ENCODE measurements at places on chromosomes 13 and 19.

GRCh38 chr13:56187331-56187730 lies 953.4 kb upstream of the PRR20A start:
- no peak for DNase-seq

- no peak for DNase-seq
Measured at GRCh38 chr13:27964741-27965323, 4.3 kb downstream of the CDX2 start.

DNA sequence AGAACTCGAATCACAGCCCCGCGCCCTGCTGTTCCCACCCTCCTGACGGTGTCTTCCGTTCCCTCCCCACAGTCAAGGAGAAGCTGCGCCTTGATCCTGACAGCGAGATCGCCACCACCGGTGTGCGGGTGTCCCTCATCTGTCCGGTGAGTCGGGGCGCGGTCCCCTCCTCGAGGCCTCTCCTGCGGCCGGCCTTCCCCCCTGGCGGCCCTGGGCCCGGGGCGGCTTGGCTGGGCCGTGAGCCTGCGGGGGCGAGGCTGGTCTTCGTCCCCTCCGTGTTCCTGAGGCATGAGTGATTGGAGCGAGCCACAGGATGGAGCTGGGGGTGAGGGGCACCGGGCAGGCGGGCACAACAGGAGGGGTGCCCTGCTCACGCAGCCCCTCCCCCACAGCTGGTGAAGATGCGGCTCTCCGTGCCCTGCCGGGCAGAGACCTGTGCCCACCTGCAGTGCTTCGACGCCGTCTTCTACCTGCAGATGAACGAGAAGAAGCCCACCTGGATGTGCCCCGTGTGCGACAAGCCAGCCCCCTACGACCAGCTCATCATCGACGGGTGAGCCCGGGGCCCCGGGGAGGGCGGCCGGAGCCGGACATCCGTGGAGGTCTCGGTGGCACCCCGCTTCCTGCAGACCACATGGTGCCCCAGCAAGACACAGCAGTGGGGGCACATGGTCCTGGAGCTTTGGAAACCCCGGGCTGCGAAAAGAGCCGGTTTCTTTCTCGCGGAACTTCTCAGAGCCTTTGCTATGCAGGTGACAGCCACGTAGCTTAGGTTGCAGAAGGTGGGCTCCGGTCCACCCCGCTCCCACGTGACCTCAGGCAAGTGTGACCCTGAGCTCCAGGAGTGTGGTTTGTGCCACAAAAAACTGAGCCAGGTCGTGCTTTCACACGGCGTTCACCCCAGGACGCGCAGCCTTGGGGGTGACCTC lies 25.8 kb downstream of the PIAS4 start:
- DNase-seq = no peak

DNA sequence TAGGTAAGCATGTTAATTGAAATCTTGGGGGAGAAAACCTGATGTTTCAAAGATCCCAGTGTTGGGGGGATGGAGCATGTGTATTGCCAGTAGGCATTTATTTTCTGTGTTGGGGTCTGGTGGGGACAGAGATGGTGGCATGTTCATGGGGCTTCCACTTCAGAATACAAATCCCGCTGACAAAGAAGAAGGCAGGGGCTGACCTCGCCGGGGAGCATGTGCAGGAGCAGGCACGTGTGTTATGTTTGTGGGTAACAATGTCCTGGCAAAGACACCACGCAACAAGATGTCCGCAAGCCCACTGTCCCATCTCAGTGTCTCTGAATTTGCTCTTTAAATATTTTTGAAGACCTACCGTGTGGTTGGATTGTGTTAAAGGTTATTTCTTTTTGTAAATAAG lies 164.5 kb downstream of the TEX29 start:
- no peak for DNase-seq

GRCh38 chr19:6161271-6161850 lies 25.9 kb downstream of the ACSBG2 start:
- no peak for DNase-seq

- DNase-seq = no peak
Measured at GRCh38 chr19:5961969-5962945, 15.7 kb downstream of the RANBP3 start.

DNA sequence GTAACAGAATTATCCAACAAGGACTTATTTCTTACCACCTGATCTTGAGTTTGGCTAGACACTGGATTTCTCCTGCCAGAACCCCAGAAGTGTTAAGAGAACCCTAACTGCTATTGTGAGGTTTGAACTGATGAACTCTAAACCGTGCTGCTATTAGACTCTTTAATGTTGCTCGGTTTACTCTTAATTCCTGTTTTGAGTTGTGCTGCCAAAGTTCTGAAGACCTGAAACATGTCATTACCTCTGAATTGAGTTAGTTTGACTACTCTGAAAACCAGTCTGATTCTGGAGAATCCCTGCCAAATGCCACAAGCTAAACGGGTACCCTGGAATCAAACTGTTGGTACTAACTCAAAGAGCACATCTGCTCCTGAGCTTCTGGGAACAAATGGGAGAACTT lies 215.5 kb downstream of the KLF12 start:
- no peak for DNase-seq

DNA sequence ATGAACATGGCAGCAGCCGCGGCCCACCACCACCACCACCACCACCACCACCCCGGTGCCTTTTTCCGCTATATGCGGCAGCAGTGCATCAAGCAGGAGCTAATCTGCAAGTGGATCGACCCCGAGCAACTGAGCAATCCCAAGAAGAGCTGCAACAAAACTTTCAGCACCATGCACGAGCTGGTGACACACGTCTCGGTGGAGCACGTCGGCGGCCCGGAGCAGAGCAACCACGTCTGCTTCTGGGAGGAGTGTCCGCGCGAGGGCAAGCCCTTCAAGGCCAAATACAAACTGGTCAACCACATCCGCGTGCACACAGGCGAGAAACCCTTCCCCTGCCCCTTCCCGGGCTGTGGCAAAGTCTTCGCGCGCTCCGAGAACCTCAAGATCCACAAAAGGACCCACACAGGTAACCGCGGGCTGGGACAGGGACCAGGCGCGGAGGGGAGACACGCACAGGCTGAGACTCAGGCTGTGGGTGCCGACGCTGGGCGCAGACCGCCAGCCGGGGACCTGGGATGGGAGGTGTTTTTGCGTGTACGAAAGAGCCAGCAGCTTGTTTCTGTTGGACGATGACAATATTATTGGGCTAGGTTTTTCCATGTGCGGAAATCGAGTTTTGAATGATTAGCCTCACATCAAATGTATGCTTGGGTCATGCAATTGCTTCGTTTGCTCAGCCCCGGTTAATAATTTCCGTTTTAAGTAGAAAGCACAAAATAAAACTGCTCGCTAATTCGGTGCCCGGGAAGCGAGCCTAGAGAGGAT lies 1.3 kb downstream of the ZIC2 start:
- DNase-seq = peak; percentile 69

- no peak for DNase-seq
Measured at GRCh38 chr13:53068585-53069520, 40.2 kb downstream of the OLFM4 start.

- no peak for DNase-seq
Measured at GRCh38 chr13:53342623-53343360, 314.2 kb downstream of the OLFM4 start.

DNA sequence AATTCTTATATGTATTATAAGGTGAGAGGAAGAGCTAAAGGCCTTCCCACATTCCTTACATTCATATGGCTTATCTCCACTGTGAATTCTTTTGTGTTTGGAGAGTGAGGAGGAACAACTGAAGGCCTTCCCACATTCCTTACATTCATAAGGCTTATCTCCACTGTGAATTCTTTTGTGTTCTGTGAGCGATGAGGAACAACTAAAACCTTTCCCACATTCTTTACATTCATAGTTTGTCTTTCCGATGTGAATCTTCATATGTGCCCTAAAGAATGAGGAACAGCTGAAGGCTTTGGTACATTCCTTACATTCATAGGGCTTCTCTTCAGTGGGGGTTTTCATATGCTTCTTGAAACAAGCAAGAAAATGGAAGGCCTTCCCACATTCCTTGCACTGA lies 13.3 kb downstream of the ZNF699 start:
- DNase-seq = no peak

- no peak for DNase-seq
Measured at GRCh38 chr13:64480211-64480610, 2749.9 kb downstream of the PCDH9 start.

GRCh38 chr13:32491028-32491427 lies 47.6 kb downstream of the N4BP2L2 start:
- no peak for DNase-seq

DNA sequence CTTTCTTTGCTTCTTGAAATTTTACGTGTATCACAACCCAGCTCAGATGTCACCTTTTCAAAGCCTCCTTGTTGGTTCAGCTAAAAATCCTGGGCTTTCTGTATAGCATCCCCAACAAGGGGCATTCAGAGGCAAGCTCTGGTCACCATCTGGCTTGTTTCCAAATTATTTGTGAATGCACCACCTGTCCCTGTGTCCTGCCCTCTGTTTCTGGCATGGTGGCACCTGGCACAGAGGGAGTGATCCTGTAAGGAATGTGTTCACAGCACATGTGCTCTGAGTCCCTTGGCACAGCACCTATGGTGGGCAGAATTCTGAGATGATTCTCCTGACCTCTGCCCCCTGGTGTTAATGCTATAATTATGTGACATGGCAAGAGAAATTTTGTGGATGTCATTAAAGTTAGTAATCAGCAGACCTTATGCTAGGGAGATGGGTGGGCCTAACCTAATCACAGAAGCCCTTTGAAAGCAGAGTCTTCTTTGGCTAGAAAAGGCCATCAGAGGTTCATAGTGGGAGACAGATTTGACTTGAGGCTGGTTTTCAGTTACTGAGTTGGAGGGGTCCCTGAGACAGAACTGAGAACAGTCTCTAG lies 76.3 kb downstream of the ZNF429 start:
- DNase-seq = no peak

- DNase-seq = no peak
Measured at GRCh38 chr13:101949681-101950080, 452.2 kb downstream of the FGF14 start.

DNA sequence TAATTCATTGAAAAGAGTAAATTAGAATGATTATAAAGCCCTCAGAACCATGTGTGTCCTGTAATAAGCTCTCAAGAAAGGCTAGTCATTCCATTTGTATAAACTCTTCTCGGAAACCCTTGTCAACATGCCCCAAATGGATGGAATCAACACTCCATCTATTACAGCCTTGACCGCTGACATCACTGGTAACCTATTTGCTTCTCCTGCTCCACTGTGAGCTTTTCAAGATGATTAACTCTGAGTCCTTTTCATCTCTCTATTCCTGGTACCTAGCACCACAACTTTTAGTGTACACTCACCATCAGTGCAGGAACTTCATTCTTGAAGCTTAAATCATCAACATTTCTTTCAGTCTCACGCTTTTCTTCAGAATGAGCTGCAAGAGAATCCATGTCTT lies 612.0 kb downstream of the DCT start:
- DNase-seq = no peak

GRCh38 chr19:48664476-48664875 lies 8.3 kb downstream of the NTN5 start:
- no peak for DNase-seq

GRCh38 chr13:39881887-39882286 lies 226.4 kb downstream of the COG6 start:
- DNase-seq = no peak

- DNase-seq = no peak
Measured at GRCh38 chr19:46732966-46733689, 12.7 kb upstream of the FKRP start.

GRCh38 chr13:30145709-30146367 lies 161.5 kb downstream of the KATNAL1 start:
- no peak for DNase-seq

GRCh38 chr19:47158367-47158791 lies 27.7 kb downstream of the SAE1 start:
- no peak for DNase-seq

GRCh38 chr19:41449079-41449864 lies 6.3 kb downstream of the ERICH4 start:
- DNase-seq = no peak

DNA sequence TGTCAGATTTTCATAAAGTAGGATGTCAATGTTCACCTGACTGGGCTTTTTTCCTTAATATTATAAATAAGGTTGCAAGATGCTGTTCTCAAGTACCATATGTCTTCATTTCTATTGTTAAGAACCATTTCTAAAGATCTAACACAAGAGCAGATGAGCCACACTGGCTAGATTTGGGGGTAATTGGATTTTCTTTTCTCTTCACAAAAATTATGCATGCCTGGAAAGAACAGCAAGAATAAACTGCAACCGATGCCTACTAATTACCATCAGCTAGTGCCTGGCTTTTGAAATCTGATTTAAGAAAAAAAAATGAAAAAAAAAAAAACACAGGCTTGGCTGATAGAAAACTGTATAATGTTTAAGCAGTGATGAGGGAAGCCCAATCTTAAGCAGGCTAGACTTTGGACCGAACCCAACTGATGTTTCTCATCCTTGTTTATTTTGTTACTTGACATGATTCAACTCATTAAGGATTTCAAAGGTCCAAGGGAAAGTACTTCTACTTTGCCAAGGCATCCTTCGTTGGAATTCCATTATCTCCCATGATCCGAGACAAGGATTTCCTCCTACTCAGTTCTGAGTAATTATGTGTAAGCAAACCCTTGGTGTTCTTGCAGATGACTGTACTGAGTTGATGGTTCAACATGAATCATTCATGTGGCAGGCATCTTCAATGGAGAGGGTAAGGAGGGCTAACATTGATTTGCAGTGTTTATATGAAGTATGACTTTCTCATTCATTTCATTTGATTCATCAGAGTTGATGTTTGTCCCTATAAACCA lies 300.5 kb downstream of the SPRY2 start:
- DNase-seq = no peak

DNA sequence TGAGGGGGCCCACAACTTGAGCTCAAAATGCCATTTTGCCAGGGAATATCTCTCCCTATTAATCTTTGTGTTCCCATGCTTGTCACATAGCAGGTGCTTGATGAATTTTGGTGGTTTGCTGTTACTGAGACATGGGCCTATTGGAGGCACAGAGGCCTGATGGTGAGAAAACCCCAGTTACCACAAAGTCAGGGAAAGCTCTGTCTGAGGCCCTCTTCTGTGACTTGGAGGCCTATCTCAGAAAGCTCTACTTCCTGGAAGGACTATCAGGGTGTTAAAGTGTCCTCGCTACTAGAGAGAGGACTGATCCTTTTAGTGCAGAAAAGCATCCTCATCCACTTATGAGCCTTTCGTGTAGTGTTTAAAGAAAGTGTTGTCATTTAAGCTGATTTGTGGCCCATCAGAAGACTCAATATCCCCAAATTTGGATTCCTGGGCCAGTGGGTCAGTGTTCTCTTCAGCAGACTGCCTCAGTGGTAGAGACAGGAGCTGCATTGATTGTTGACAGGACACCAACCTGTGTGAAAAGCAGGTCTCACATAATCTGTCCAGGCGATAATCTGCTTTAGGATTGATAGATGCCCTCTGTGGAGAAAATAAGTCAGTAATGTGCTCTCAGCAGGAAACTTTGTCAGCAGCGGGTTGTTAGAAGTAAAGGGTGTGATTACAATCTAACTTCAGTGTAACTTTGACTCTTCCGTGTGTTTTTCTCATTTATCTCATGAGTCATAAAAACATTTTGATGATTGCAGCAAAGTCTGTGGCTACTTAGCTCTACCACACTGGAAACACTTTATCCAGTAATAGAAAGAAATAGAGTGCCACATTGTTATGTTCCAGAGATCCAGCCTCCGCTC lies 121.0 kb downstream of the AKAP11 start:
- DNase-seq = no peak

Measured in vagina (tissue), 2 donors.